ENCODE measurements at places on chromosomes 13 and 19. TPM values are rescaled to one million over a fixed set of nuclear protein-coding genes. Genes with fewer than 3 reads are reported as not detected.

- DNase-seq: no peak
Measured at GRCh38 chr13:61727767-61728166, 312.1 kb upstream of the PCDH20 start.

DNA sequence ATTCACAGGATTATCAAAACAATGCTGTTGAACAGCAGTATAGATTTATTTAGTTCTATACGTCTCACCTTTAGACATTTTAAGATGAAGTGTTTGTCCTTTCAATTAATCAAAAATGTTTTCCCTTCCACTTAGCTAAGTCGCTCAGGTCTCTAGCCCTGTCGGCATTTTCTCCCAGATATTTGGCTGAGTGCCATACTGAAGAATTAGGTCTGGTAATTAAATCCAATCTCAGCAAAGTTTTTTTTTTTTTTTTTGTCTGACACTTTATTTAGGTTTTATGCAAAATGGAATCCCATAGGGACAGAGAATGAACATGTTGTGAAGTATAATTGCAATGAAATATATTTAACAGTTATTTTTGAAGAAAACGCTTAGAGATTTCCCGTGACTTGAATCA, 44.1 kb downstream of the RFC3 start:
- DNase-seq: no peak

DNA sequence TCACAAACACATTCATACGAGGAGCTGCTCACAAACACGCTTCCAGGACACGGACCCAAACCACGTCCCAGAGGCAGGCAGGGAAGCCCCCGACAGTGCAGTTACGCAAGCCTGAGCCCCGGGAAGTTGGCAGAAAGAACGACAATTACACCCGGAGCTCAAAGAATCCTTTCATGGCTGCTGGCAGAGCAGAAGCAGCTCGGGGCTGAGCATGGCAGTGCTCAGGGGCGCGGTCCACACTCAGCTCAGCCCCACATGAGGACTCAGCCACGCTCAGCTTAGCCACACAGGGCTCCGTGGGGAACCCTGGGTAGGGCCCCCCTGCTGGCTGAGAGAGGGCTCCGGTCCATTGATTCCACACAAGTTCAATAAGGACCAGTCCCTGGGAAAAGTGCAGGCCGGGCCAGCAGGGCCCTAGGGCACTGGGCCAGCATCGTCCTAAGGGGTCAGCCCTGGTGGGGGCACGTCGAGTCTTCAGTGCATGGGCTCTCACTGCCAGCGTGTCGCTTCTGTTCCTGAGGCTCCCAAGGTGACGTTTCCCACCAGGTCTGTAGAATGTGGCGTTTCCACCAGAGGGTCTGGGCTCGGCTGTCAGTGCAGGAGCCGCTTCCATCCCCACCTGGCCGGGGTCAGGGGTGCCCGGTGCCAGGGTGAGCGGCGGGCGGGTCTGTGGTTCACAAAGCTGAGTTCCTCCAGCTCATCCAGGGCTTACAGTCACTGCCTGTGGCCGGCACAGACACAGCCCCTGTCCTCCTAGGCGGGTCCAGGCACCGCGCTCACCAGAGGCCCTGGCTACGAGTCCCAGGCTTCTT, 23.1 kb downstream of the GAS6 start:
- no peak for DNase-seq

GRCh38 chr13:49669735-49670309, 21.5 kb downstream of the EBPL start:
- peak; percentile 80 for DNase-seq

The PCP2 gene
- total RNA-seq: not detected

The GRK1 gene
- total RNA-seq: not detected

The NTF4 gene
- not detected for total RNA-seq
